ENCODE measurements at places on chromosomes 4 and X.

DNA sequence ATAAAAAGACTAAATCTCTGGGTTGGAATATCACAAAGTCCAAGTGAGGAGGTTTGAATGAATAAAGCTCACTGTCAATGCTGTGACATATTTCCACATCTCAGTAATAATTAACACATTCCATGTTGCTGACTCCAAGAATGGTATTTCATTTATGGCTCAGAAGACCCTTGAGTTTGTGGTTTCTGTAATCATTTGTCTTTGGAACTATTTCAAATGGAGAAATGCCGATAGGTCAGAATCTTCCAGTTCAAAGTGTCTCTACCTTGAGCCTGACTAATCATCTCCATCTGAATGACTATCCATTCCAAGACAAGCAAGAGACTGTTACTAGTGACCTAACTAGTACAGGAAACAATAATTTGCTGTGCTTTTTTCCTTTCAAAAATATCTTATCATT is 24.2 kb upstream of the SLC2A9 start:
- DNase-seq: no peak

- DNase-seq: no peak
Observed at GRCh38 chr4:86497131-86497530, 97.0 kb upstream of the PTPN13 start.

GRCh38 chr4:172674811-172675210 is 493.8 kb upstream of the GALNT7 start:
- DNase-seq: no peak

GRCh38 chrX:101430457-101431078 is 22.5 kb downstream of the HNRNPH2 start:
- DNase-seq: no peak

DNA sequence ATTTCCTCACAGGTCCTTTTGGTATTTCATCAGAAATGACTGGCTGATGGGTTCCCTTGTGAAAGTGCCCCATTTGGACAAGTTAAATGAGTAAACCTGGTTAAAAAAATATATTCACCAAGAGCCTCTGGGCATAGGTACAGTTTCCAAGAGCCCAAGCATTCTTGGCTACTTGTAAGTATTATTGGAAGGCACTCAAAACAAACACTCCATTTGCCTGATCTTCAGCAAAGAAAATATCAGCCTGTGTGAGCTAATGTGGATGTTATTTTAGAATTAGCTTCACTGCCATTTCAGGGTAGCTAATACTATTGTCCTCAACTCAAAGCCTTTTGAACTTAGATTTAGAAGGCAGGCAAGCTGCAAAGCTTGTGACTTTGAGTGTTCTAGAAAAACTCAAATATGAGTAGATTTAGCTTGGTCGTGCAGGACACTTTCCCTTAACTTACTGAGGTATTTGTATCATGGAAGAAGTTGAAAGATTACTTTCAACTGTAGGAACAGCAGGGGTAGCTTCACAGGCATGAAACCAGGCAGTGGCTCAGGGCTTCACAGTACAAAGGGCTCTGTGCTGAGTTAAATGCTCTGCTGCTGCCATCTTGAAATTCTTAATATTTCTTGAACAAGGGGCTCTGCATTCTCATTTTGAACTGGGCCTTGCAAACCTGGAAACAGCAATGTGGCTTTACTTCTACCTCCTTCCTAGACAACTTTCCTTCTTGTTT is 177.2 kb downstream of the AMELX start:
- no peak for DNase-seq

- no peak for DNase-seq
Observed at GRCh38 chr4:17933126-17933525, 88.4 kb downstream of the LCORL start.

DNA sequence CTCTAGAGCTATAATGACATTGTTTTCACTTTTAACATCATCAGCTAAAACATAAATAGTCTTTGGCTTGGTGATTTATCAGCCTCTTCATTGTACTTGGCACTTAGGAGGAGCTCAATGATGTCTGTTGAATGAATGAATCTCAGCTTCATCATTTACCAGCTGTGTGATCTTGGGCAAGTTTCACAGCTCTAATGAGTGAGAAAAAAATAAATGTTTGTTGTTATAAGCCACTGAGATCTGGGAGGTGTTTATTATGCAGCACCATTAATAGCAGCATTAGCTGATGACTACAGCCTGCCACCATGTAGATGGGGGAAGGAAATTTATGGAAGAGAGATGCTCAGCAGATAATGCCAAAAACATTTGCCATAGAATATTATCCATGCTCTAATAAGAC is 63.6 kb upstream of the C1QTNF7 start:
- no peak for DNase-seq

GRCh38 chr4:148076964-148077363 is 345.1 kb downstream of the ARHGAP10 start:
- DNase-seq: no peak

DNA sequence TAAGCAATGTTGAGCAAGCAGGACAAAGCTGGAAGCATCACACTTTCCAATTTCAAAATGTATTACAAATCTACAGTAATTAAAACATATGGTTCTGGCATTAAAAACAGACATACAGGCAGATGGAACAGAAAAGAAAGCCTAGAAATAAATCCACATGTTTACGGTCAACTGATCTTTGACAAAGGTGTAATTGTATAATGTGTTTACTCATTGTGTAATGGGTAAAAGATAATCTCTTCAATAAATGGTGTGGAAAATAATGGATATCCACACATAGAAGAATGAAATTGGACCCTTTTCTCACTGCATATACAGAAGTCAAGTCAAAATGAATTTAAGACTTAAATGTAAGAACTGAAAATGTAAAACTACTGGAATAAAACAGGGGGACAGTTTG is 394.2 kb downstream of the ANKRD50 start:
- no peak for DNase-seq

- peak; percentile 73 for DNase-seq
Observed at GRCh38 chr4:54440394-54441136, 211.5 kb downstream of the PDGFRA start.

DNA sequence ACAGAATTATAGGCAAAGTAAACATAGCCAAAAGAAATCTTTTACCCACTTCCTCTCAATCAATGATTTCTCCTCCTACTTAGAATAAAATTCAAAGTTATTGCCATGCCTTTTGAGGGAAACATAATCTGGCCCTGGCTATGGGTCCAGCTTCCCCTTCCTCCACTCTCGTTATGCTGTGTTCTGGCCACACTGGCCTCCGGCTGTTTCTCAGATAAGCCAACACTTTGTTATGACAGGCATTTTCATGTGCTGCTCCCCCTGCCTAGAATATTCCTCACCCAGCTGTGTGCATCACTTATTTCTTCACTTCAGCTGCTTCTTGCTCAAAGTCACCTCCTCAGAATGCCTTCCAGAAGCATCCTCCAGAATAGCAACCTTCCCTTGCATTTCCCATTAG is 386.6 kb upstream of the AADAT start:
- DNase-seq: no peak

DNA sequence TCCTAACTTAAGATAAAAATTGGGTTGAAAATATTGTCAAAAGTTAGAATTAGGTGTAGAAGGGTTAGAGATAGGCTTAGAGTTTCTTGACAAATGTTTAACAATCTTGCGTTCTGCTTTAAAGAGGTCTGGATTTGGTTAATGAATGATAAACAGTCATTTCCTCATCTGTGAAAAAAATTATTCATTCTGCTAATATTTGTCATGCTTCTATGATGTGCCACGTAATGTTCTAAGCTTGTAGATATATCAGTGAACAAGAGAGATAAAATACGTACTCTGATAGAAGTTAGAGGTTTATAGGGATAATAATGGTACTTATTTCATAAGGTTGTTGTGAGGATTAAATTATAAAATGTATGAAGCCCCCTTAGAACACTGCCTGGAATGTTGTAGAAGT is 443.0 kb upstream of the GALNT7 start:
- no peak for DNase-seq

- no peak for DNase-seq
Observed at GRCh38 chr4:2084316-2084715, 25.2 kb downstream of the NAT8L start.

DNA sequence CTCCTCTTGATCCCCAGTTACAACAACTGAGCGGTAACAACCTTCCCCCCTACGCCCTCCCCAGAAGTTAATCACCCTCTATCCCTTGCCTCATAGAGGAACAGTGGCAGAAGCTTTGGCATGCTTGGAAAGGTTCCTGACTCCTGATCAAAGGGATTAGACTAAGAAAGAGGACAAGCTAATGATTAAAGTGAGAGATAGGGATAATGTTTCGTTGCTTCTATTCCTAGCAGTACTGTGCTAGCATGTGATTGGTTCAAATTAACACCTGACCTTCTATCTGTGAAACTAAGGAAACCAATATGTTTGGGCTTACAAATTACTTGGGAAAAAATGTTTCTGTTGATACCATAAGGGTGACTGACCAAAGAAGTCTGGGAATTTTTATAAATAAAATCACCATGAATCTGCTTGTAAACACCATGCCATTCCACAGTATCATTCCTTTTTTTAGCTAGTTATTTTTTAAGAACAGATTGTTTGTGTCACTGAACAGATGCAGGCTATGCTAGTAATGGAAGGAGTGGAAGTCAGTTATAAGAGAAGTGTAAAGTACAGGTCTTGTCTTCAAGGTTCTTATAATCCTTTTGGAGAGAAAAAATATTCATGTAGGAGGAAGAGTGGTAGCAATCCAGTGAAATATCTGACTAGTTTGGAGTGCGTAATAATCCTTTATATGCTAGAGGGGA is 11.3 kb upstream of the ATP1B4 start:
- DNase-seq: no peak

GRCh38 chr4:83852085-83852451 is 316.2 kb downstream of the GPAT3 start:
- no peak for DNase-seq
